ENCODE measurements at places on chromosomes 5 and 9. TPM values are rescaled to one million over a fixed set of nuclear protein-coding genes. Genes with fewer than 3 reads are reported as not detected.
A peak's percentile ranks its signal among the peaks of the same experiment; 100 is the strongest.

DNA sequence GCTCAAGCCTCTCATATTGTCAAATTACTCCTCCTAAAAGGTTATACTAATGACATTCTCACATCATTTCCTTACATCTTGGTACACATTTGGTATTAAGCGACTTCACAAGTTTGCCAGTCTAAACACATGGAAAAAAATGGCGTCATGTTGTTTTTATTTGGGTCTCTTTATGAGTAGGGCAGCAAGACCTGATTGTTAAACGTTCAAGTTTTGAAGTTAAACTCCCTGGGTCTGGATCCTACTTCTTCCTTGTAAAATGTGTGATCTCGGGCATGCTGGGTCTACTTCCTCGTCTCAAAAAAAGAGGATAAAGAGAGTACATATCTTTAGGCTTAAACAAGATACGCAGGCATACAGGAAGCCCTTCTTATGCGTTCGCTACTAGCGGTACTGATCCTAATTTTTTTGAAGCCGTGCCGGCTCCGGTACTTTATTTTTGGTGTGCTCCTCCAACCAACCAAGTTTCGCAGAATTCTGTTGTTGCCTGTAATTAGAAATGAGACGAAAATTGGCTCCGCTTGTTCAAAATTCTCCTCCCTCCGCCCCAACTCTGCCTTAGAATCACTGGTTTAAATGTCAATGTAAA is 596 bp upstream of the CDC37L1 start:
- DNase-seq: no peak
- peaks cover 4% of the 10 kb centered on the region for H3K4me1 ChIP-seq
- H3K36me3 ChIP-seq: no peaks in the 10 kb centered on the region
- peak overlapping the region; percentile 98 for H3K27ac ChIP-seq
- H3K4me3 ChIP-seq: peak overlapping the region; percentile 85

DNA sequence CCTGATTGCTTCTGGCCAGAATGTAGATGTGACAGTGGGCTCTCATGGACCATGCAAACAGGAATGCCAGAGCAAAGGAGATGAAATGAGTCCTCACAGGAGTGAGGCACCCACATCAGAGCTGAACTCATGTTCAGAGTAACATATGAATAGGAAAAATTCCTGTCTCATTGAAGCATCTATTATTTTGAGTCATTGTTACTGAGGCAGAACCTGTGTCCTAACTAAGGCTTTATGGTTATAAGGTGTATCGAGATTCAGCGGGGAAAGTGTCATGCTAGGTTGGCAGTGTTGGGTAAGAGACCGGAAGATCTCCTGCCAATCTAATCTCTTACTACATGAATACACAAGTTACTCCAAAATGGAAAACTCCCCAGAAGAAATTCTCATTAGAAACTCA is 304.1 kb downstream of the TRPM3 start:
- no peak overlapping the region for H3K4me3 ChIP-seq
- no peaks in the 10 kb centered on the region for H3K27me3 ChIP-seq
- no peaks in the 10 kb centered on the region for H3K4me1 ChIP-seq
- no peak for DNase-seq
- H3K36me3 ChIP-seq: no peaks in the 10 kb centered on the region
- no peak overlapping the region for H3K27ac ChIP-seq

- H3K36me3 ChIP-seq: no peaks in the 10 kb centered on the region
- H3K4me1 ChIP-seq: peaks cover 51% of the 10 kb centered on the region
- no peaks in the 10 kb centered on the region for H3K27me3 ChIP-seq
Observed at GRCh38 chr5:10333154-10334006, 20.1 kb upstream of the MARCHF6 start.

GRCh38 chr5:78569441-78569840 is 79.1 kb downstream of the LHFPL2 start:
- no peak overlapping the region for H3K4me3 ChIP-seq
- peak; percentile 35 for DNase-seq
- no peaks in the 10 kb centered on the region for H3K4me1 ChIP-seq
- H3K36me3 ChIP-seq: no peaks in the 10 kb centered on the region
- no peak overlapping the region for H3K27ac ChIP-seq

GRCh38 chr9:7287065-7287464 is 512.5 kb downstream of the DMAC1 start:
- H3K36me3 ChIP-seq: no peaks in the 10 kb centered on the region
- H3K4me1 ChIP-seq: no peaks in the 10 kb centered on the region
- peaks cover 2% of the 10 kb centered on the region for H3K27me3 ChIP-seq

DNA sequence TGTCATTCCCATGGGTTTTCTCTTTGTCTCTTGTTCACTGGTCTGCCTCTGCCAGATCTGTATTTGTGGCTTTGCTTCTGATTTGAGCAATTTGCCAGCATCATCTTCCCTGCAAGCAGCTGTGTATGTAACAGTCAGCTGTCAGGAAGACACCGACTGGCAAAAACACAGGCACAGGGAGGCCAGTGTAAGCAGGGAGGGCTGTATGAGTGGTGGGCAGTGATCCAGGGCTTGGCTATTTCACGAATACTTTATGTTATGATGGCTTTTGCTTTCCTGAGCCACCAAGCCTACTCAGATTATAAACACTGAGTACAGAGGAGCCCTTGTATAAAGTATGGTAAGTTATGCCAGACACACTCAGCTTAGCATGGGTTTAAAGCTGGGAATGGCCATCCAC is 11.6 kb downstream of the BNIP1 start:
- no peaks in the 10 kb centered on the region for H3K27me3 ChIP-seq
- DNase-seq: no peak
- H3K4me1 ChIP-seq: peaks cover 5% of the 10 kb centered on the region
- peaks cover 10% of the 10 kb centered on the region for H3K36me3 ChIP-seq

DNA sequence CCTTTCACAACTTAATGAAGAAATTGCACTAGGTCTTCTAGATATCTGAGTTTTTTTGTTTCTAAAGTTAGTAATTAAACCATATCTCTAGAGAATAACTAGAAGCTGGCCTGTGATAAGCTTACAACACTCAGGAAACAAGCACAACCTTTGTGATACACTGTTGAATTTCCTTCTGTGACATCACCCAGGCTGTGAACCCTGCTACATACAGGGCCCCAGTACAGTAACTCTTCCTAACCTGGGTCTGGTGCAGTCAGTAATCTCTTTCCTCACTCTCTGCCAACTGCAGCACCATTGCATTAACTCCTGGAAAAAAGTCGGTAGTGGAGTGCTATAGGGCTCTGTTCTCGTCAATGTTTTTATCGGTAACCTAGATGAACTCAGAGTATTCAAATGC is 10.6 kb upstream of the IGFBPL1 start:
- H3K4me3 ChIP-seq: no peak overlapping the region
- no peaks in the 10 kb centered on the region for H3K36me3 ChIP-seq
- DNase-seq: no peak
- no peak overlapping the region for H3K27ac ChIP-seq

DNA sequence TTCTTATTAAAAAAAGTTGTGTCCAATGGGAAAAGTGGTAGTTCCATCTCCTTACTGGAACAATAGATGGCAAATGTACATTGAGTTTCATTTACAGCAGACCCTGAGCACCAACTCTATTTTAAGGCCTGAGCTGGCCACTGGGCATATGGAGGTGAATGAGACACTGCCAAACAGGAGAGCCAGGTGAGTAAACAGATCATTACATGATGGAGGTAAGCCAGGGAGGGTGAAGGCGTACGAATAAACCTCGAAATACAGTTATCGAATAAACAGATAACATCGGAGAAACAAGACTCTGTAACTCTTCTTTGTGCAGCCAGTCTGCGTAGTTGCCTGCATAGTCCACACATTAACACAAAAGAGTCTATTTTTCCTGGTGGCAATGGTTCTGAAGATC is 446.4 kb upstream of the KLF4 start:
- H3K36me3 ChIP-seq: no peaks in the 10 kb centered on the region
- H3K4me3 ChIP-seq: no peak overlapping the region
- DNase-seq: no peak
- H3K4me1 ChIP-seq: no peaks in the 10 kb centered on the region

DBH gene
- total RNA-seq: 0.37 TPM

SLC9A3 gene
- total RNA-seq: 0.65 TPM

PSIP1 gene
- 22.7 TPM for total RNA-seq

LCN12 gene
- 2.3 TPM for total RNA-seq

Data from liver (tissue), 10 donors.